ENCODE measurements at places on chromosomes 2 and 18.

DNA sequence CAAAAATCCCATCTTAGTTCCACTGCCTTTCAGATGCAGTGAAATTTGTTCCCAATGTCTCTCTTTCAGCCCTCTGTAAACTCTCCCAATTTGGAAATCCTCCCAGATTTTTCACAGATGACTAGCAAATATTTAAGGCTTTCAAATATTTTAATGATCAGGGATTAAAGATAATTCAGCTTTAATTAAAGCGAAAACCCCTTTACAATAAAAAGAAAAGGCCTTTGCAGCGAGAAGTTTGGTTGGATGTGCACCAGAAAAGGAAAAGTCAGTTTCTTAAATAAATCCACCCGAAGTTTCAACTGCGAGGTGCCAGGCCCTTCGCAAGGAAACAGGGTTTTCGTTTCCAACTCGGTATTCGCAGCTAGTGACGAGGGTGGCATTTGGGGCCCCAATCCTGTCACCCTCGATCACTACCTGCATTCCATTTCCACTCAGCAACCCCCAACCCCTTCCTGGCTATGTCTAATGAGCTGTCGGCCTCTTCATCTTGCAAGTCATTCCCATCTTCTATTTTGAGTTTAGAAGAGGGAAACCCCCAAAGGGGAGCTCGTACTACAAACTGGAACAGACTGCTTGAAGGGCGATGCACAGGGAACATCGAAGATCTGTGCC lies 1.5 kb downstream of the RAX start:
- DNase-seq, result no peak

GRCh38 chr2:240688553-240688919 lies 3.1 kb upstream of the AQP12A start:
- no peak for DNase-seq

GRCh38 chr2:32755666-32756065 lies 127.8 kb downstream of the TTC27 start:
- no peak for DNase-seq

GRCh38 chr2:129623783-129624182 lies 355.7 kb upstream of the RAB6C start:
- no peak for DNase-seq

- no peak for DNase-seq
Observed at GRCh38 chr2:163723881-163724280, 11.9 kb downstream of the FIGN start.
